NCI-H526 treated with DMSO at 0.1 percent for 48 hours (cell line): ENCODE measurements at places on chromosomes 3 and 15.

DNA sequence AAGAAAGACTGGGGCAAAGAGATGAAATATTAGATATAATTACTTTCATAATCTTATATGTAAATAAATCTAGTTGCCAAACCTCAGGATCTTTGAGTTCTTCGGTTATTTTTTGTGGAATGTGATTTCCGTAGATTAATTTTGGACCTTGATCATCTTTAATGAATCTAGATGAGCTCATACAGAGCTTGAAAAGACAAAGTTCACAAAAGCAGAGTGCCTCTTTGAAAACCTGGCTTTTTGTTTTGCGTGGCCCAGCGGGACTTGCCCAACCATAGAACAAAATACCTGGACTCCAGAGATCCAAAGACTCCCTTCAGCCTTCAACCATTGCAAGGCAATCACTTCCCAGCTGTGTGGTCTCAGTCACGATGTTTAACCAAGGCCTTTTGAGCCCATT, 54.8 kb upstream of the CHST2 start:
- no peak for DNase-seq

- DNase-seq = no peak
Measured at GRCh38 chr3:127043731-127044510, 61.0 kb downstream of the PLXNA1 start.

GRCh38 chr3:71543371-71544016, 40.0 kb downstream of the FOXP1 start:
- DNase-seq = no peak

DNA sequence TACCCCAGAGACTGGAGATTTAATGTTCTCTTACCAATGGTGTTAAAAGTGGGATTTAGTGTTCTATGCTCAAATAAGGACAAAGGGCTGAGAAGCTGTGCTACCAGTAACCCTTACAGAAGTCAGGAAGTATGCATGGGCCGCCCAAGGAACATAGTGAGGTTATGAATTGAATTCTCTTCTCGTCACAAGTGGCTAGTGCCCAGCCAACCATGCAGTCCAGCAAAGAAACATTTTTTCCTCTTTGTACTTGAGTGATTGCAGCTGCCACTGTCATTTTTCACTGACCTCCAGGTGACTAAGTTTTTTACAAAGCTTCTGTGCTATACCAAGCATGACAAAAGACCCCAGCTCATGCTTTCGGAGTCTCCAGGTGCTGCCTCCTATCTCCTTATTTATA, 110.6 kb upstream of the DCBLD2 start:
- no peak for DNase-seq
